Gastroesophageal sphincter (tissue), 4 donors: ENCODE measurements at places on chromosomes 6 and 20. TPM values are rescaled to one million over a fixed set of nuclear protein-coding genes. Genes with fewer than 3 reads are reported as not detected.

DNA sequence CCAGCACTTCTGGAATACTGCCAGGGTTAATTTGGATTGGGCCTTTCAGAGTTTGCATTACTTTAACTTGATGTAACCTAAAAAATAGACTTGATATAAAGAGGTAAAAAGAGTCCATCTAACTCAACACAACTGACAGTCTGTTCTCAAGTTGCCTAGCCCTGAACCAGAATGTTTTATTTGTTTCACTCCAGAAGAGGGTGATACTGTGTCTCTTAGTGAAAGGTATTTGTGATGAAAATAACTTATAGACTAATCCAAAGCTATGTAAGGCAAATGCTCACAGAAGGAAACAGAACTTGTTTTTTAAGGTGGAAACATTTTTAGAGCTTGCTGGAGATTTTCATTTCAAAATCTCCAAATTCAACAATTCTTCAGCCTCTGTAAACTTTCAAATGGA lies 469.1 kb upstream of the RUNX2 start:
- no peak for ATAC-seq
- H3K27ac ChIP-seq, result no peak overlapping the region
- H3K4me3 ChIP-seq, result no peak overlapping the region

CCM2L gene
- 4.8 TPM for total RNA-seq

DNA sequence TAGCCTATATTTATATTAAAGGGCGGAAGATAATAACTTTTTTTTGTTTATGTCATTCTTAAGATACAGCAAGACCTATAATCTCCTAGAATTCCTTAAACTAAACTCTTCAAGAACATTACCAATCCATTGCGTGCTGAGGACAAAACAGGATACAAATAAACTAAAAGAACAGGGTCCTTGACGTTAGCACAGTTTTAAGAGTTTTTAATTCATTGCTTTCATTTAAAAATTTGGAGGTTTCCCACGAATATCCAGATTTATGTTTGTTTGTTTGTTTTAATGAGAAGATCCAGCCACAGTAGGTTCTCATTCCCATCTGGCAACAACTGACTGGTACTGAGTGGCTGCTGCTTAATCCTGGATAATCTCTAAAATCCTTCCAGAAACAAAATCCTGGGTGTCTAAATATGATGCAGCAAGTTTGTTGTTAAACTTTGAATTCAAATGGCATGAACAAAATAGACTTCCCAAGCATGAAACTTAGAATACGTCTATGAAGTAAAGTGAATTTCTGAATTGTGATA lies 153.7 kb downstream of the HACE1 start:
- peak overlapping the region; percentile 5 for H3K27ac ChIP-seq
- no peaks in the 10 kb centered on the region for H3K27me3 ChIP-seq
- ATAC-seq, result no peak
- no peaks in the 10 kb centered on the region for H3K36me3 ChIP-seq
- H3K4me3 ChIP-seq, result no peak overlapping the region

F13A1 gene
- 303 TPM for total RNA-seq

- no peak overlapping the region for H3K4me3 ChIP-seq
- no peaks in the 10 kb centered on the region for H3K4me1 ChIP-seq
- no peaks in the 10 kb centered on the region for H3K36me3 ChIP-seq
- ATAC-seq, result no peak
- H3K27me3 ChIP-seq, result no peaks in the 10 kb centered on the region
Measured at GRCh38 chr20:54497931-54498718, 22.7 kb downstream of the DOK5 start.

GRCh38 chr20:63297371-63297781 lies 4.4 kb downstream of the COL20A1 start:
- no peaks in the 10 kb centered on the region for H3K36me3 ChIP-seq
- no peaks in the 10 kb centered on the region for H3K4me1 ChIP-seq
- no peak overlapping the region for H3K27ac ChIP-seq
- peaks cover 99% of the 10 kb centered on the region for H3K27me3 ChIP-seq
- no peak for ATAC-seq

- H3K4me1 ChIP-seq, result no peaks in the 10 kb centered on the region
- H3K36me3 ChIP-seq, result no peaks in the 10 kb centered on the region
- H3K27me3 ChIP-seq, result peaks cover 91% of the 10 kb centered on the region
- no peak overlapping the region for H3K27ac ChIP-seq
Measured at GRCh38 chr6:387293-387741, 4.2 kb upstream of the IRF4 start.

DNA sequence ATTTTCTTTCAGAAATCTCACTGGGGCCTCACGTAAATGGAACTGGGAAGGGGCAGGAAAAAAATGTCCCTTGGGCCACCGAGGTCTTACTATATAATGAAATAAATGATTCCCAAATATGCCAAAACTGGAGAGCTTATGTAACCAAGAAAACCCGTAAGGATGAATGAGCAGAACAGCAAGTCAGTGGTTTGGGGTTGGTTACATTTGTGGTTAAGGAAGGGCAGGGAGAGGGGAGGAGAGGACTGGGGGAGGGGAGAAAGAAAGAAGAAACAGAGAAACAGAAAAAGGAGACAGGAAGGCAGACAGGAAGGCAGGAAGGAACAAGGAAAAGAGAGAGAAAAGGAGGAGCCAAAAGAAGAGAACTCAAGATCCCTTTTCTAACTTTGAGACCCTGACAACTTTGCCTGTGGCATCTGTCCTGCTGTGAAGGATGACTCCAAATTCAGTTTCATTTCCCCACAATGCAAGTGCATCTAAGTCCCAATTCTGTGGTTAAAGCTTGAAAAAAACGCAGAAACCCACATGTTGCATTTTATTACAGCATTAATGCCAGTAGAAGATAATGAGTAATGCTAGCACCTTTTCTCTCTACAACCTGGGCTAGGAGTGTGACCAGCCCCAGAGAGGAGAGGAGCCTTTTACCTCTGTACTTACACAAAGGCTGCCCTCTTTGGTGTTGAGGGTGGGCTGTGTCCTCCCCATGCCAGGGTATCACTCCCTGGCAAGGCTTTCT lies 10.8 kb upstream of the ARMC2 start:
- H3K27ac ChIP-seq, result no peak overlapping the region
- H3K4me1 ChIP-seq, result peaks cover 12% of the 10 kb centered on the region
- no peak overlapping the region for H3K4me3 ChIP-seq
- no peaks in the 10 kb centered on the region for H3K27me3 ChIP-seq
- H3K36me3 ChIP-seq, result no peaks in the 10 kb centered on the region

DNA sequence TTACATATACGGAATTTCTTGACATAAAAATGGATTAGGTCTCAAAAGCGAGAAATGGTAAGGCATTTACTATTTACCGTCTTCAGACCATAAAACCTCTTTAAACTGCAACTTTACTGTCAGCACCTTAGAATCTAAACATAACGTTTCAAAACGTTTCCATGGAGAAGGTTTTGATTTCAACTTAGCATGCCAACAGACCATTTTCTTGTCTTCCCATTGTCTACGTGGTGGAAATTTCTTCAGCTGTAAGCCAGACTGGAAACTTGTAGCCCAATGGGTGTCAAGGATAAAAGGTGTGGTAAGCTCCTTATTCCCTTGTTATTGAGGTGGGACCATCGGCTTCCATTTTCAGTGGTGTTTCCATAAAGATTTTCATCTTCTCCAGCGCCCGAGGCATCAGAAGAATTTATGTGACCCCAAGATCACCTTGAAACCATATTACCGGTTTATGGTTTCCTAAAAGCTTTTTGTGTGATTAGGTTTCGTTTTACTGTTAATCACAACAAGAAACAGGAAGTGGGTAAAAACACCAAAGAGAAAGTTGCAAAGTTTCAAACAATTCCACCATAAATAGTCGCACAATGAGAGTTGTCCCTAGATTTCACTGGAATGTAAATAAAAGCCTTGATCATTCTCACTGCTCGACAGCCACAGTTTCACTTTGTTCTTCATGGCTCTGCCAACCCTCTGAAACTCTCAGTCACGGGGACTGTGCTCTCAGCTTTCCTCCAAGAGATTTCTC lies 63.0 kb upstream of the CD2AP start:
- peak; percentile 39 for ATAC-seq
- H3K27ac ChIP-seq, result peak overlapping the region; percentile 11
- no peaks in the 10 kb centered on the region for H3K27me3 ChIP-seq
- peak overlapping the region; percentile 52 for H3K4me3 ChIP-seq
- no peaks in the 10 kb centered on the region for H3K36me3 ChIP-seq

- no peaks in the 10 kb centered on the region for H3K36me3 ChIP-seq
- H3K27me3 ChIP-seq, result no peaks in the 10 kb centered on the region
- H3K4me3 ChIP-seq, result no peak overlapping the region
- H3K27ac ChIP-seq, result no peak overlapping the region
Measured at GRCh38 chr6:7150381-7151064, 42.8 kb downstream of the RREB1 start.

GRCh38 chr20:24777746-24778145 lies 171.3 kb upstream of the CST7 start:
- no peak for ATAC-seq
- no peaks in the 10 kb centered on the region for H3K36me3 ChIP-seq
- H3K4me1 ChIP-seq, result no peaks in the 10 kb centered on the region

GRCh38 chr20:21632031-21632734 lies 73.3 kb upstream of the PAX1 start:
- no peaks in the 10 kb centered on the region for H3K4me1 ChIP-seq
- H3K4me3 ChIP-seq, result no peak overlapping the region
- H3K27ac ChIP-seq, result no peak overlapping the region
- no peaks in the 10 kb centered on the region for H3K36me3 ChIP-seq

DNA sequence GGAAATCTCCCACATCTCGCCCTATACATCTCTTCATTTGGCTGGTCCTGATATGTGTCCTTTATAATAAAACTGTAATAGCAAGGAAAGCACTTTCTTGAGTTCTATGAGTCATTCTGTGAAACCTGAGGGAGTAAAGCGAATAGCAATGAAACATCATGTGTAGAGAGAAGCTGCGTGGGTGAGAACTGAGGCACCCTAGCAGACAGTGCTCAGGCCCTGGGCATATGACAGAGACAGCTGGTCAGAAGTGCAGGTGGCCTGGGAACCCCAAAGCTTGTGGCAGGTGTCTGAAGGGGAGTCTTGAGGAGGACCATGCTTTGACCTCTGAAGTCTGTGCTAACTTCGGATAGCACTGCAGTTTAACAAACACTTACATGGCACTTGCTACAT lies 1.3 kb upstream of the BLOC1S5 start:
- no peak overlapping the region for H3K4me3 ChIP-seq
- peaks cover 16% of the 10 kb centered on the region for H3K4me1 ChIP-seq
- peaks cover 16% of the 10 kb centered on the region for H3K36me3 ChIP-seq
- H3K27ac ChIP-seq, result no peak overlapping the region
- ATAC-seq, result no peak
- H3K27me3 ChIP-seq, result no peaks in the 10 kb centered on the region

DNA sequence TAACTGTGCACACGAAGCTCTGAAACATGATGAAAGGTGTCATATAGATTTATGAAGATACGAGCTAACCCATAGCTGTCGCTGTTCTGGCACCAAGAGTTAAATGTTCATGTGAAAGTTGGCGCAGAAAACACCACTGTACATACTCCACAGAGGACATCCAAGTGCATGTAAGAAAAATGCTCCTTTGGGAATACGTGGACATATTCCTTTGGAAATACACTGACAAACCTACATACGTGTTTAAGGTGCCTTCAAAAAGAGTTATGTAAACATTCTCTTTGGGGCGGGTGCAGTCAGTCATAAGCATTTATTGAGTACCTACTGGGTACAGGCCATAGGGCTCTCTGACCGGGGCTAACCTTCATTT lies 723 bp upstream of the ARID1B start:
- ATAC-seq, result no peak
- no peaks in the 10 kb centered on the region for H3K27me3 ChIP-seq
- peak overlapping the region; percentile 81 for H3K4me3 ChIP-seq
- no peaks in the 10 kb centered on the region for H3K36me3 ChIP-seq
- H3K27ac ChIP-seq, result peak overlapping the region; percentile 99

- no peak overlapping the region for H3K4me3 ChIP-seq
- no peaks in the 10 kb centered on the region for H3K27me3 ChIP-seq
- no peak for ATAC-seq
- H3K36me3 ChIP-seq, result peaks cover 4% of the 10 kb centered on the region
- H3K4me1 ChIP-seq, result no peaks in the 10 kb centered on the region
- H3K27ac ChIP-seq, result no peak overlapping the region
Measured at GRCh38 chr6:70575899-70576495, 9.3 kb downstream of the SDHAF4 start.

GRCh38 chr6:133995296-133995695 lies 42.3 kb downstream of the TBPL1 start:
- H3K4me3 ChIP-seq, result no peak overlapping the region
- no peak overlapping the region for H3K27ac ChIP-seq
- no peaks in the 10 kb centered on the region for H3K36me3 ChIP-seq

SIRPD gene
- not detected for total RNA-seq

- H3K27me3 ChIP-seq, result peaks cover 88% of the 10 kb centered on the region
- no peaks in the 10 kb centered on the region for H3K4me1 ChIP-seq
- H3K36me3 ChIP-seq, result no peaks in the 10 kb centered on the region
Measured at GRCh38 chr20:59405226-59406200, 105.1 kb downstream of the EDN3 start.

GRCh38 chr20:8005575-8006366 lies 13.8 kb downstream of the TMX4 start:
- H3K27me3 ChIP-seq, result no peaks in the 10 kb centered on the region
- H3K4me3 ChIP-seq, result no peak overlapping the region
- no peak for ATAC-seq
- peaks cover 2% of the 10 kb centered on the region for H3K36me3 ChIP-seq

- H3K36me3 ChIP-seq, result no peaks in the 10 kb centered on the region
- H3K4me1 ChIP-seq, result no peaks in the 10 kb centered on the region
- H3K4me3 ChIP-seq, result no peak overlapping the region
- ATAC-seq, result no peak
Measured at GRCh38 chr20:46607849-46608497, 43.3 kb downstream of the SLC13A3 start.

GRCh38 chr6:7996538-7997111 lies 67.6 kb downstream of the BLOC1S5 start:
- no peaks in the 10 kb centered on the region for H3K36me3 ChIP-seq
- no peaks in the 10 kb centered on the region for H3K27me3 ChIP-seq
- no peaks in the 10 kb centered on the region for H3K4me1 ChIP-seq

- H3K27ac ChIP-seq, result no peak overlapping the region
- no peaks in the 10 kb centered on the region for H3K4me1 ChIP-seq
- H3K27me3 ChIP-seq, result no peaks in the 10 kb centered on the region
- ATAC-seq, result no peak
Measured at GRCh38 chr6:21946298-21946783, 350.5 kb downstream of the PRL start.

- no peak overlapping the region for H3K27ac ChIP-seq
- no peaks in the 10 kb centered on the region for H3K4me1 ChIP-seq
- H3K4me3 ChIP-seq, result no peak overlapping the region
- H3K27me3 ChIP-seq, result peaks cover 5% of the 10 kb centered on the region
Measured at GRCh38 chr6:168404560-168404959, 36.4 kb upstream of the SMOC2 start.

- peaks cover 6% of the 10 kb centered on the region for H3K27me3 ChIP-seq
- no peak overlapping the region for H3K4me3 ChIP-seq
- ATAC-seq, result no peak
Measured at GRCh38 chr6:21305893-21306332, 287.6 kb upstream of the SOX4 start.

PNPLA1 gene
- total RNA-seq, result not detected

SLC2A4RG gene
- 45.5 TPM for total RNA-seq

PROCR gene
- total RNA-seq, result 34.3 TPM

- H3K4me3 ChIP-seq, result no peak overlapping the region
- H3K36me3 ChIP-seq, result no peaks in the 10 kb centered on the region
- H3K27ac ChIP-seq, result no peak overlapping the region
- H3K4me1 ChIP-seq, result no peaks in the 10 kb centered on the region
- H3K27me3 ChIP-seq, result peaks cover 31% of the 10 kb centered on the region
- no peak for ATAC-seq
Measured at GRCh38 chr6:167799033-167799821, 27.5 kb upstream of the AFDN start.
